ENCODE measurements at places on chromosomes 16 and 17. TPM values are rescaled to one million over a fixed set of nuclear protein-coding genes. Genes with fewer than 3 reads are reported as not detected.

- DNase-seq, result peak; percentile 82
- H3K4me3 ChIP-seq, result no peak overlapping the region
- peaks cover 20% of the 10 kb centered on the region for H3K4me1 ChIP-seq
- no peaks in the 10 kb centered on the region for H3K27me3 ChIP-seq
- H3K27ac ChIP-seq, result peak overlapping the region; percentile 68
- no peaks in the 10 kb centered on the region for H3K36me3 ChIP-seq
Measured at GRCh38 chr16:19804538-19805323, 79.9 kb downstream of the GPRC5B start.

DNA sequence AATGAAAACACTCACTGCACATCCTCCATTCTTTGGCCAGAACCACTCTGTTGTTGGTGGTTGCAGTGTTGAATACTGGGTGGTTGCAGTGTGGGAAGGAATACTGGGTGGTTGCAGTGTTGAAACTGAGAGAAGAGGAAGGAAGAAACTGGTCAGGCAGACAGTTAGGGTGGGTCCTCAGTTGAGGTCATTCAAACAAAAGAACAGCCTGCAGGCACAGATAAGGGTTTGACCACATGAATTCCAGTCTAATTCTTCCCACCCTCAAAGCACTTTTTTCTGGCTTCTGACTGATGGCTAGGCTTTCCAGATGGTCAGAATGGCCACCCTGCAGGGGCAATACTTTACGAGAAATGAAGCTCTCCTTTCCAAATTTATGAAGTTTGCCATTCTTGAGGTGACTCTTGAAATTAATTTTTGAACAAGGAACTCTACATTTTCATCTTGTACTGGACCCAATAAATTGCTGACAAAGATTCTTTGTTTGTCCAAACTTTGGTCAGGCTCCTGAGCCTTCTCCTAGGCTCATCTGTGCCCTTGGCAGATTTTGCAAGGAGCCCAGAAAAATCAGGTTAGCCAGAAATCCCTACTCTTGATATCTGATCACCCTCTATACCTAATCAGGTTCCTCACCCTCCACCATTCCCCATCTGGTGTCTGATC is 596.6 kb upstream of the CDH5 start:
- no peak overlapping the region for H3K27ac ChIP-seq
- H3K4me1 ChIP-seq, result no peaks in the 10 kb centered on the region
- DNase-seq, result peak; percentile 13
- H3K36me3 ChIP-seq, result no peaks in the 10 kb centered on the region

GRCh38 chr16:50712560-50712898 is 19.1 kb downstream of the NOD2 start:
- no peak overlapping the region for H3K27ac ChIP-seq
- no peaks in the 10 kb centered on the region for H3K27me3 ChIP-seq
- DNase-seq, result no peak
- H3K36me3 ChIP-seq, result no peaks in the 10 kb centered on the region

DNA sequence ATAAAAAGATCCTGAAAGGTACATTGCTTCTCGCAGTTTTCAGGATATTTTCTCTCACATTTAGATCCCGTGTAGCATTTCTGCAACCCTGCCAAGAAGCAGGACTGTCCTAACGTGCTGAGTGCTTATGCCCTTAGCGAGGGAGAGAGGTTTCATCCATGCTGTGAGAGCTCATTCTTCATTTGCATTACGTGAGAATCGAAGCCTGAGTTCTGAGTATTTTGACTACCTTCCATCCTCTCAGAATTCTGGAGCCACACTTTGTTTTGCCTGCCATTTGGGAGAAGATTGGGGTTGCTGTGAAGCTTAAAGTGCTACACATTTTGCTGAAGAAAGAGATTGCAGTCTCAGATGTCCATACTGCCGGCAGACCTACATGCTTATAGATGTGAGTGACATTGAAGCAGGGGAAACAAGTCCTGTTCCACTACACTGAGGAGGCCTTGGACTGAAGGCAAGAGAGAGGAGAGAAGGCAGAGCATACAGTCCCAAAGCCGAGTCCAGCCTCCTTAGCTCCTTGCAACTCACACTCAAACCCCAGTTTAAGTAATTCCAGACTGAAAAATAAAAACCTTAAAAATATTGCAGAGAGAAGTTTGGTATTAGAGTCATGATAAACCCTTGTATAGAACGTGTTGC is 183.0 kb downstream of the PRKCA start:
- no peaks in the 10 kb centered on the region for H3K36me3 ChIP-seq
- no peaks in the 10 kb centered on the region for H3K4me1 ChIP-seq
- H3K27ac ChIP-seq, result no peak overlapping the region
- no peak for DNase-seq
- no peak overlapping the region for H3K4me3 ChIP-seq
- H3K27me3 ChIP-seq, result no peaks in the 10 kb centered on the region

OR3A3 gene
- not detected for total RNA-seq

TMC7 gene
- 6.9 TPM for total RNA-seq

GRCh38 chr16:50036426-50036825 is 11.4 kb downstream of the CNEP1R1 start:
- peaks cover 4% of the 10 kb centered on the region for H3K36me3 ChIP-seq
- H3K27me3 ChIP-seq, result no peaks in the 10 kb centered on the region
- no peak for DNase-seq
- no peaks in the 10 kb centered on the region for H3K4me1 ChIP-seq
- no peak overlapping the region for H3K27ac ChIP-seq
- H3K4me3 ChIP-seq, result no peak overlapping the region

Data from PC-3 (cell line).